DMS 273 treated with DMSO at 0.1 percent for 48 hours (cell line): ENCODE measurements at places on chromosomes 7 and 10.

DNA sequence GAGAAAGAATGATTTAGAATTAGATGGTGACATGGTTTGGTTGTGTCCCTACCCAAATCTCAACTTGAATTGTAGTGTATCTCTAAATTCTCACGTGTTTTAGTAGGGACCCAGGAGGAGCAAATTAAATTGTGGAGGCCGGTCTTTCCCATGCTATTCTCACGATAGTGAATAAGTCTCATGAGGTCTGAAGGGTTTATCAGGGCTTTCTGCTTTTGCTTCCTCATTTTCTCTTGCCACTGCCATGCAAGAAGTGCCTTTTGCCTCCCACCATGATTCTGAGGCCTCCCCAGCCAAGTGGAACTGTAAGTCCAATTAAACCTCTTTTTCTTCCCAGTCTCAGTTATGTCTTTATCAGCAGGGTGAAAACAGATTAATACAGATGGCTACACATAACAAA, 167.4 kb upstream of the SVIL start:
- DNase-seq = no peak

- no peak for DNase-seq
These were observed 690.6 kb downstream of the AUTS2 start for GRCh38 chr7:70288781-70289456.

DNA sequence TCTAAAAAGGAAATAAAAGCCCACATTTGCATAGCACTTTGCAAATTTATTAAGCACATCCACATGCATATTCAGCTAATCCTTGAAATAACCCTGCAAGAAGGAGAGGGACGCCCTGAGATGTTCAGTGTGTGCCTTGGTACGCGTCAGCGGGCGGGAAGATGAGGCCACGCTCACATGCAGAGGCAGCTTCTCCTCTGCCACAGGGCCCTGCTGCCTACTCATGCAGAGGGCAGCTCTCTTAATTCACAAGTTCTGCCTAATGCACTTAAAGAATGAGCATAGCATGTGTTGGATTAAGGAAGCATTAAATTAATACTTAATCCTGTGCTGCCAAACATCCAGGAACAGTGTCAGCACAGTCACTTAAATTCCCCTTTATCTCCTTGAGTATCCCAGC, 132.3 kb downstream of the HECW1 start:
- DNase-seq = no peak

DNA sequence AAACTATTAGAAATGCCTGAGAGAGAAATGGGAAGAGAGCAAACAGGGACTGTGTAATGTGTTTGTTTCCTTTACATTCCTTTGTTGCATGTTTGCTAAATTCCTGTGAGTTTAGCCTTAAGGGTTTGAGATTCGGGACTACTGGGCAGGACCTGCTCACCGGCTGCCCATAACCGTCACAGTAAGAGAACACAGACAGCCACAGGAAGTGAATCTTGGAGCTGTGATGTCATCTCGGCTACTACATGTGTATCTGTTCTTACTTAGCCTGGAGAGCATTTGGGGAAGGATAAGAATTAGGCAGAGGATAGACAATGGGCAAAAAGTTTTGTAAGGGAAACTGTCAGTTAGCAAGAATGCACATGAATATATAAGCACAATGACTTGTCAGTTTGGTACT, 485.1 kb upstream of the KLF6 start:
- DNase-seq = no peak

GRCh38 chr7:132687981-132688383, 111.7 kb upstream of the PLXNA4 start:
- DNase-seq = no peak

DNA sequence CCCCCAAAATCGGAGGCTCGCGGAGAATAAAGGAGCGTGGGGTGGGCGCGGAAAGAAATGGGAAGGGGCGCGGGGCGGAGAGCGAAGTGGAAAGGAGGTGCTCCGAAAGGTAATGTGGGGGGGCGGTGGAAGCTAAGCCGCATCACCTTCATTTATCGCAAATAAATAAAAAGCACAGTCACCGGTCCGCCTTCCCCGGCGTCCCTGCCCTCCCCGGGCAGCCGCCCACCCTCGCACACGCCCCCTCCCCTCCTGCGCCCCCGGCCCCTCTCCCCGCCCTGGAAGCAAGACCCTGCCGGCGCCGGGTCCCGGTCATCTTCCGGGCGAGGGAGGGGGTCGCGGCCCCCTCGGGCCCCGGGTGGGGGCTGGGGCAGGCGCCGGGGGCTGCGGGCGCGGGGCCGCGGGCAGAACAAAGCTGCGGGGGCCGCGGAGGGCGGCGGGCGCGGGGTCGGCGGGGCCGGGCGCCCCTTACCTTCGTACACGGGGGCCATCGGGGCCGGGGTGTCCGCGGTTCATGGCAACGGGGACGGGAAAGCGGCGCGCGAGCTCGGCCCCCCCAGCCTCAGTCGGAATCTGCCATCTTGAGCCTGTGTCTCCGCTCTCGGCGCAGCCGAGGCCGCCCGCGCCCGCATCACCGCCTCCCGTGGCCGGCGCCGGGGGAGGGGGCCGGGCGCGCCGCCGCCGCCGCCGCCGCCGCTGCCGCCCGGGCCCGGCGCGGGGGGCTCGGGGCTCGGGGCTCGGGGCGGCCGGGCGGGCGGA, 486 bp downstream of the HIPK2 start:
- no peak for DNase-seq

DNA sequence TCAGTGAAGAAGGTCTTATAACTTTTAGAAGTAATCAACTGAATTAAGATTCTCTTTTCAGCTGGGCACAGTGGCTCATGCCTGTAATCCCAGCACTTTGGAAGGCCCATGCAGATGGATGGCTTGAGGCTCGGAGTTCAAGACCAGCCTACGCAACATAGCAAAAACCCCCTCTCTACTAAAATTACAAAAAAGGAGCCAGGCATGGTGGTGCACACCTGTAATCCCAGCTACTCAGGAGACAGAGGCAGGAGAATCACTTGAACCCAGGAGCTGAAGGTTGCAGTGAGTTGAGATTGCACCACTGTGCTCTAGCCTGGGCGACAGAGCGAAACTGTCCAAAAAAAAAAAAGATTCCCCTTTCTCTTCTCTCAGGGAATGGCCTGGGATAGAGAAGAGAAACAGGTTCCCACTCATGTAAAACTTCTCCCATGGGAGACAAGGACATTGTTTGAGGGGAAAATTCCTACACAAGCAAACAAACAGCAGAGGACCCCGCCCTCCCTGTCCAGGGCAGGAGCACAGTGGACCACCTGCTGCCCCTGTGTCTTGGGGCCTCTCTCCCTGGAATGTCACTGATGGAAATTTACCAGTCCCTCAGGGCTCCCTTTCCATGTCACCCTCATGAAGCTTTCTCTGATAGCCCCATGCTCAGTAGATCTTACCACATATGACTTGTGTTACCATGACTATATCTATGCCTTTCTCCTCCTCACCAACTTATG, 5.6 kb downstream of the IL2RA start:
- no peak for DNase-seq

GRCh38 chr10:14173391-14173705, 157.4 kb downstream of the FRMD4A start:
- no peak for DNase-seq

GRCh38 chr7:36192053-36192824, 39.2 kb downstream of the EEPD1 start:
- peak; percentile 41 for DNase-seq
